ENCODE measurements at places on chromosomes 3 and 15. TPM values are rescaled to one million over a fixed set of nuclear protein-coding genes. Genes with fewer than 3 reads are reported as not detected.

Gene SLC51A
- total RNA-seq = not detected

Gene TRH
- not detected for total RNA-seq

Gene MOBP
- total RNA-seq = not detected

Gene ATP2C1
- 52.7 TPM for total RNA-seq

Gene CCR4
- 2.9 TPM for total RNA-seq

Gene SEMA7A
- total RNA-seq = 16.1 TPM

Gene DNASE1L3
- not detected for total RNA-seq

Gene IMPG2
- total RNA-seq = 0.29 TPM

Gene ITPKA
- total RNA-seq = 0.29 TPM

Gene LRRC31
- not detected for total RNA-seq

Gene GHRL
- total RNA-seq = 0.21 TPM

Gene TMEM108
- not detected for total RNA-seq

Gene MGLL
- total RNA-seq = 2.2 TPM

Gene TCTA
- 25.2 TPM for total RNA-seq

Gene NDUFB5
- total RNA-seq = 87.1 TPM

Gene ULK3
- 58.0 TPM for total RNA-seq

Gene GOLGA6L7
- total RNA-seq = not detected

Gene LMAN1L
- total RNA-seq = 0.47 TPM

Gene UROC1
- not detected for total RNA-seq

Gene NR1I2
- total RNA-seq = 0.26 TPM

Gene SOX14
- total RNA-seq = not detected

Gene PLCB2
- total RNA-seq = 133 TPM

Gene PBRM1
- 91.8 TPM for total RNA-seq

Gene FEZF2
- not detected for total RNA-seq

Gene CDC25A
- total RNA-seq = 31.3 TPM

Gene STRA6
- not detected for total RNA-seq

Gene CCDC174
- 17.5 TPM for total RNA-seq
